Activated T-cell treated with anti-CD3 and anti-CD28 coated beads, Interleukin-2, amount 50 U/mL, for 24 hours (primary cell): ENCODE measurements at places on chromosomes 2 and 18.

DNA sequence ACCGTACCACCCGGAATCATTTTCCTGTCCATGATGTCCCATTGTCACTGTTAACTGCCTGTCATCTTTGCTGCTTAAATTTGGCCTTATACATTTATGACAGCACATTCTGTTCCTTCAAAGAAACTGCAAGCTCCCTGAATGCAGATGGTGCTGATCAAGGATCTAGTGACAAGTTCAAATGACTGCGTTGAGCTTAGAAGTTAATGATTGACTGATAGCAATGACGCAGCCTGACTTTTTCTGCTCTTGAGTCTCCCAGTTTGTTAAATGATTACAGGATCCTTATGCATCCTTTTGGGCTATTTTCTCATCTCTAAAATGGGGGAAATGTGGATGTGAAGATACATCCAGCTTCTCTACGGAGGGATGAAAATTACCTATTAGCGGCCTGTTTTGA lies 159.0 kb downstream of the DCC start:
- no peak for DNase-seq

- DNase-seq: peak; percentile 48
Measured at GRCh38 chr2:46909771-46910419, 5.7 kb downstream of the MCFD2 start.

- DNase-seq: peak; percentile 69
Measured at GRCh38 chr2:204110338-204110741, 173.8 kb downstream of the ICOS start.

DNA sequence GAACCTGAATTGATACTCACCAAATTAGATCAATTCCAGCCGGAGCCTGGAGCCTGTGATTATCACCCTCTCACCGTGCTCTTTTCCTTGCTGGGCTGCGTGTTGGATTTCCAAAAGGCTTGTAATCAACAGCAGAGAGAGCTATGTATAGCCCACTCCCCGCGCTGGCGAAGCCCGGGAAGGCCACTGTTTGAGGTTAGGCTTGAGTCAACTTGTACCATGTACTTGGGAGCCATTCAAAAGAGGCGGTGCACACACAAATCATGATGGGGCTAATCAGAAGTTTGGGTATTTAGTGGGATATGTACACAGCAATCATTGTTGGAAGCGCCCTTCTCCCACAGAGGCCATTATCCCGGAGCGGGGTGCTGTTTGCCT lies 151.6 kb downstream of the GLI2 start:
- DNase-seq: no peak

DNA sequence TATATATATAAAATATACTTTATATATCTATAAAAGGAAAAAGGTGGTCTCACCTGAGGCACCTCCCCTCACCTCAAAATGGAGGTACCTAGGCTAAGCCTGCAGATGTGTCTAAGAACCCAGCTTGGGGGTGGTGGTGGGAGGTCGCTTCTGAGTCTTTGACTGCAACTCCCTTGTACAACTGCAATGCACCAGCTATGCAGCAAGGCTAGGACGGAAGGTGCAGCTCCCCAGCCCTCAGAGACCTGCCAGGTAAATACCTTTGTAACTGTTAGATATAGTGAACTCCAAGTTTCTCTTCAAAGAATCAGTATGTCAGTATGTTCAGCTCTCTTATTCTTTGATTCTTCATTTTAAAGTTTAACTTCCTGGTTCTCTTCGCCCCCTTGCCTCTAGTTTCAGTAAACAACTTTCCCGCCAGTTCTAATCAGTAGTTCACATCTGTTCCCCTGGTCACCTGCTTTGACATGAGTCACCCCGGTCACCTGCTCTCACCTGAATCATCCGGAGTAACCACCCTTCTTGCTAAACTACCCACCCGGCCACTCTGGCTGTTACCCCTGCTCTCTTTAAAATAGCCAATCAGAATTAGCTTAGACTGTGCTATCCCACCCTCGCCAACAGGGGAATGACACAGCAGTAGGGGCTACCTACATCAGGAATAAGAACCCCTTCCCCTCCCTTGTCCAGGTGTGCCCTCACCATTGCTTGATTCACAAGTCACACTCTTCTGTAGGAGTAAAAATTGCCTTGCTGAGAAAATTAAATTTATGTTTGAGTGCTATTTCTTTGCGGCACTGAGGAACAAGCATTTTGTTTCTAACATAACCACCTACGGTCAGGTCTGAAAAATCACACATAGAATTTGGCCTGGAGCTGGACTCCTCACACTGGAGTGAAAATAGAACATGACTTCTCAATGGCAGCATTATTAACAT lies 24.7 kb upstream of the IMPA2 start:
- DNase-seq: no peak
